ENCODE measurements at places on chromosomes 6 and 20.

DNA sequence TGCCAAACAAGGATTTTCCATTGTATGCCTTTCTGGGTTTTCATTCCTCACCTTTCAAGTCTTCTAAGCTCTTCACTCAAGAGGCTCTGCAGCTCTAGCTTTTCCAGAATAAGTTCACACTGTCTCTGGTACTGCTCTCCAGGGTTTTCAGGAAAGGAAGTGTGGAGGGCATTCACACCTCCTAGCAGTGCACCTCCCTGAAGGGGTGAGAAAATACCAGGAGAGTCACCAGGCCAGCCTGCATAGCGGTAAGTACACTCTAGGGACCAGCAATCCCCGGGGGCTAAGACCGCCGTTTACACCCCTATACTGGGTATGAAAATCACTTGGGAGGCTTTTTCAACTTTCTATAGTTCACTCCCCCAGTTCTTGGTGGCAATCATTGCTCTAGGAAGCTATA, 67.9 kb upstream of the ASF1A start:
- no peak for DNase-seq

DNA sequence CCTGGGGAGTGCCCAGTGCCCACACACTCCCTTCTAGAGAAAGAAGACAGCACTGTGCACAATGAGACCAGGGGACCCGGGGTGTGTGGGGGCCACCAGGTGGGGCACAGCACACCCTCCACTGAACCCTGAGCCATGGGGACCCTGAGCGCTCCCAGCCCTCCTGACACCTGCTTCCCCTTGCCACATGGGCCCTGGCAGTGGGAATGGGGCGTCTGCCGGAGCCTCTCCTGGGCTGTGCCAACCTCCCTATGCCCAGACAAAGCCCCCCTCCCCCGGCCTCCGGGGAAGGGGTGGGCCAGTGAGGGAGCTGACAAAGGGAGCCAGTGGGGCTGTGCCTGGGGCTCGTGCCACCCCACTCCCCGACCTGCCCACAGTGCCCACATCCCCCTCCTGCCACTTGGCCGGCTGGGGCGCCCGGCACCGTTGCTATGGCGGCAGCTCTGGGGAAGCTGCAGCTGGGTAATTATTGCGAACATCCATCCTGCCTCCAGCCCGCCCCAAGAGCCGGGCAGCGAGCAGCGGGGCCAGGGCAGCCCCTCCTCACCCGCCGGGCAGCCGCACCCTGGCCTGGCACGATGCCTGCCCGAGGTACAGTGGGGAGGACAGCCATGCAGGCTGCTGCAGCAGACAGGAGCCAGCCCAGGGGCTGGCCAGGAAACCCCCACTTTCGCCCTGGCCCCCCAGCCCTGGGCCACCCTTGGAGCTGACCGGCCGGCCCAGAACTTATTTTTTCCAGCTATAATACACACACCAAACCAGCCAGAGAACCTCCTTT, 41.9 kb upstream of the NOL4L start:
- peak; percentile 94 for DNase-seq

DNA sequence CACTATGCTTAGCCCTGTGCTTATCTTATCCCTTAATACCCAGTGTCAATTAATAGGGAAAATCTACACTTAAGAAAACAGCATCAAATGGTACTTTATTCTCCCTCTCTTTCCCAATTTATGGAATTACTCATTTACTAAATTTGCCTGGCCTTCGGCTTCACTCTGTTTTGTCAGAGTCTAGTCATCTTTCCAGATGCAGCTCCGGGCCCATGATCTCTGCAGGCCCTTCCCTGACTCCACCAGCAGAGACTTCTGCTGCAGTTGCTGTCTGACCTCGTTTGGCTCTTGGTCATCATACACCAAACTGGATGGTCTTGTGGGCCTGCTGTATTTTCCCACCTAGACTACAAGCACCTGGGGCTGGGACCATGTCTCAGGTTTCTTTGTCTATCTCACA, 27.4 kb downstream of the MRS2 start:
- DNase-seq, result no peak

DNA sequence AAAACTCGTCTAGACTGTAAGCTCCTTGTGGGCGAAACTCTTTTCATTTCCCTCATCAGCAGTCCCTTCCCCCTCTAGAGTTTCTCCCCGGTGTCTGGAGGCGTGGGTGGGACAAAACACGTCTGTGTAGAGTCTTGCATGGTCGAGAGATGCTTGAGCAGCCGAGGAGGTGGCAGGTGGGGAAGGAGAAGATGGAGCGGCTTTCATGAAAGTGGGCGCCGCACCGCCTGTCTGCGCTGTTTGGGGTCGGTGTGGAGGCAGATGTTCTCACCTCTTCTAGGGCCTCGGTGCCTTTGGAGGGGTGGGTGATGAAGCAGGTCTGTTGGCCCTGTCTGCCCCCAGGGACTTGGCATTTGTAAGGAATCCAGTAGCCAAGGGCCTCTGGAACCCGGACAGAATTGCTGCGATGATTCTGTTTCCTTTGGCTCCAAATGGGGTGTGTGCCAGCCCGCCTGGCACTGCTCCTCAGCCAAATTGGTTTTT, 1.2 kb downstream of the BRPF3 start:
- DNase-seq, result no peak

GRCh38 chr6:82488403-82488802, 124.8 kb downstream of the TPBG start:
- no peak for DNase-seq

GRCh38 chr6:148345176-148345575, 2.5 kb downstream of the SASH1 start:
- DNase-seq, result no peak

DNA sequence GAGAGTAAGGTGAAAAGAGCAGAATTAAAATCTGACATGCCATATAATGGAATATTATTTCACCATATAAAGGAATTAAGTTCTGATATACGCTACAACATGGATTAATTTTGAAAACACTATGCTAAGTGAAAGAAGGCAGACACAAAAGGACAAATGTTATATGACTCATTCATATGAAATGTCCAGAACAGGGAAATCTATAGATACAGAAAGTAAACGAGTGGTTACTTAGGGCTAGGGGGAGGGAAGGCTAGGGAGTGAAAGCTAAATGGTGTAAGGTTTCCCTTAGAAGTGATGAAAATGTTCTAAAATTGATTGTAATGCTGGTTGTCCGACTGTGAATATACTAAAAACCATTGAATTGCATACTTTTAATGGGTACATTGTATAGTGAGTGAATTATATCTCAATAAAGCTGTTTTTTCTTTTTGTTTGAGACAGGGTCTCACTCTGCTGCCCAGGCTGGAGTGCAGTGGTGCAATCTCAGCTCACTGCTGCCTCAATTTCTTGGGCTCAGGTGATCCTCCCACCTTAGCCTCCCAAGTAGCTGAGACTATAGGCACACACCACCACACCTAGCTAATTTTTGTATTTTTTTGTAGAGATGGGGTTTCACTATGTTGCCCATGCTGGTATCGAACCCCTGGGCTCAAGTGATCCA, 8.2 kb downstream of the PRPH2 start:
- no peak for DNase-seq
